ENCODE measurements at places on chromosomes 1 and 21.
A peak's percentile ranks its signal among the peaks of the same experiment; 100 is the strongest.

GRCh38 chr1:99751877-99752504 lies 14.4 kb downstream of the FRRS1 start:
- DNase-seq: no peak

DNA sequence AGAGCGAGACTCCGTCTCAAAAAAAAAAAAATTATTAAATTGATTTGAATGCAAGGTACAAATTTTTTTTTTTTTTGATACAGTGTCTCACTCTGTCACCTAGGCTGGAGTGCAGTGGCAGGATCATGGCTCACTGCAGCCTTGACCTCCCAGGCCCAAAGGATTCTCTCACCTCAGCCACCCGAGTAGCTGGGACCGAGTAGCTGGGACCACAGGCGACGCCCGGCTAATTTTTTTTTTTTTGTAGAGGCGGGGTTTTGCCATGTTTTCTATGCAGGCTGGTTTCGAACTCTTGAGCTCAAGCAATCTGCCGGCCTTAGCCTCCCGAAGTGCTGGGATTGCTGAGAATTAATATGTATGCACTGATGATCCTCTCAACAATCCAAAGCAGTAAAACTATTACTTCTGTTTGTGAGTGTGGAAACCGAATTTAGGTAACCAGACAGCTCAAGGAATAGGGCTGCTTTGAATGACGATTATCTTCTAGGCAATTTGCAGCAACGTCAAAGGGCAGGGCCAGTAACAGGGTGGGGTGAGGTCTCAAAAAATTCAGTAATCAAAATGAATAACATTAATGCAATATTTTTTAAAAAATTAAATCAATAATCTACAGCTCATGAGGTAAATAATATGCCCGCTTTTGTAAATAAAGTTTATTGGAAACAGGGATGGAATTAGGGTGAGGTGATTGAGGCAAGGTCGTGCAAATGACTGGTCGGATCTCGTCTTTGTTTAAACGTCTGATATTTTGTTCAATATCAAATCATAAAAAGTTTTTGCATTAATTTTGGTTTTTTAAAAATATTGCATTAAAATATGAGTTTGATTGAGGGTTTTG lies 1.2 kb downstream of the CLSPN start:
- DNase-seq: no peak

- no peak for DNase-seq
Measured at GRCh38 chr1:206442101-206442500, 28.2 kb upstream of the IKBKE start.

- peak; percentile 18 for DNase-seq
Measured at GRCh38 chr1:40032240-40032891, 8.2 kb upstream of the CAP1 start.

- DNase-seq: no peak
Measured at GRCh38 chr1:167033646-167034045, 44.6 kb downstream of the MAEL start.

GRCh38 chr1:92458146-92458545 lies 28.6 kb downstream of the GFI1 start:
- no peak for DNase-seq

- DNase-seq: no peak
Measured at GRCh38 chr1:156153362-156153761, at the start of gene SEMA4A. Gene SEMA4A, plus strand, starts transcription at chr1:156153585. Its CDS starts 994 bp downstream, at chr1:156154579.

DNA sequence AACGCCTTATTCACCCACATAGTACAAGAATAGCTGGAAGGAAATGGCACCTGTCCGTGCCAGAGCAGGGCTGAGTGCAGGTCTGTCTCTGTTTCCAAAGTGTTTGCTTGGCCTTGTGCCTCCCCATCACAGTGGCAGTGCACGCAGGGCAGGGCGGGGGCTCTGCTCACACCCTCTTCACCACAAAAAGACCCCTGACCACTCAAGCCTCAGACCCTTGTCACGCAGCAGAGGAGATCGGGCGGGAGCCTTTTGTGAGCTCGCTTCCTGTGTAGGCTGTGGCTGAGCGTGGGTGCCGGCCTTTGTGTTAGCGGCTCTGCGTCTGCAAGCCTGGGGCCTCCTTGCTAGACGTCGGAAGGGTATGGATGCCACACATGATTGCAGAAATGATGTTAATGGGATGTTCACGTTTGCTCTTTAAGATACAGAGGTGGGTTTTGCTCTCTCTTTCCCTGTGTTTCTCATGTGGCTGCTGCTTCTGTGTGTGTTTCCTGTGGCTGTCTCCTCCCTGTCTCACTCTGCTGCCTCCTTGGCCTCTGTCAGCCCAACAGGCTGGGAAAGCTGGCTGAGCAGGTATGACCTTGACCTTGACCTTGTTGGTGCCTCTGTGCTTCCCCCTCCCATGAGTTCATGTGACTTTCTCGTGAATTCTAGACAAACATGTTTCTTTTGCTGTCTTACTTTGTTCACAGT lies 45.4 kb downstream of the S100B start:
- peak; percentile 29 for DNase-seq

DNA sequence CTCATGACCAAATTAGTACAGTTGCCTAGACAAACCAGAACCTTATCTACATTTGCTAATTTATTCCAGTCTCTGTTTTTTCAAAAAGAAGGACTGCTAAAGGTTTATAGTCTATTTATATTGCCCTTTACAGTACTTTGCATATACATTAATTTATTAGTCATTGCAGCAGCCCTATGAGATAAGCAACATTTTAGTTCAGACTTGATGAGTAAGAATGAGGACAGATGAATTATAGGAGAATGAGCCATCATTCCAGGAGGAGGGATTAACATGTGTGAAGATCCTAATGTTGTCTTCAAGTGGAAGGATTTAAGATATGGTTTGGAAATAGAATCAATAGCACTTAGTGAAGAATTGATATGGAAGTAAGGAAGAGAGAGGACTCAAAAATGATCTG lies 152.4 kb downstream of the KCTD3 start:
- no peak for DNase-seq

DNA sequence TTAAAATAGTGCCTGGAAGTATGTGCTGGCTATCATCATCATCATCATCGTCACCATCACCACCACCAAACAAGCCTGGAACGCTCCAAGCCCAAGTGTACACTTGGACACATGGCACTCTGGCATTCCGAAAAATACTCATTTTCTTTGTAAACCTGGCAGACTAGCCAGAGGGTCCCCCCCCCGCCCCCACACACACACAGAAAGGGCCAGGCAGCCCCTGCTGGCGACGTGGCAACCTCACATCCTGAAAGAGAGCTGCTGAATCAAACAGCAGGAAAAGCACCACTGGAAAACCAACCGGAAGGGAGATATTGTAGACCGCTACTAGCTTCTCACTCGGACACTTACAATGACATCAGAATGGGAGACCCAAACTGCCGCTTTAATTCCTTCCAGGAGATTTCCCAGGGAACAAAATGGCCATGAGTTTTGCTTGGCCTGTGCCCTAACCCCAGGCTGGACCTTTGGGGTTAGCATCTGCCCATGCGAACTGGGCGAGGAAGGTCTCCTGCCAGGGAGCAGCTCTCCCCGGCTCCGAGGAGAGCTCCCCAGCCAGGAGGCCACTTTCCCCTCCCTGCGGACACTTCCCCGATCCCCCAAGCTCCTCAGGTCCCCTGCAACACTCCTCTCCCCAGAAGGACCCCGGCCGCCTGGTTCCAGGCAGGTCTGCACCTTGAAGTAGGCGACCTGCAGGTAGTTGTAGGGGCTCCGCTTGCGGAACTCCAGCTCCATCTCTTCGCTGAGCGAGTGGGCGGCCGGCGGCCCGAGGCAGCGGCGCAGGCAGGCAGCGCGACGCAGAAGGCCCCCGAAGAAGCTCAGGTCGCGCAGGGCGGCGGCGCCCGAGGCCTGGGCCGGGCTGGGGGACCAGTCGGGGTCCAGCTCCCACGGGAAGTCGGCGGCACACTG lies 742 bp downstream of the P3H1 start:
- no peak for DNase-seq

DNA sequence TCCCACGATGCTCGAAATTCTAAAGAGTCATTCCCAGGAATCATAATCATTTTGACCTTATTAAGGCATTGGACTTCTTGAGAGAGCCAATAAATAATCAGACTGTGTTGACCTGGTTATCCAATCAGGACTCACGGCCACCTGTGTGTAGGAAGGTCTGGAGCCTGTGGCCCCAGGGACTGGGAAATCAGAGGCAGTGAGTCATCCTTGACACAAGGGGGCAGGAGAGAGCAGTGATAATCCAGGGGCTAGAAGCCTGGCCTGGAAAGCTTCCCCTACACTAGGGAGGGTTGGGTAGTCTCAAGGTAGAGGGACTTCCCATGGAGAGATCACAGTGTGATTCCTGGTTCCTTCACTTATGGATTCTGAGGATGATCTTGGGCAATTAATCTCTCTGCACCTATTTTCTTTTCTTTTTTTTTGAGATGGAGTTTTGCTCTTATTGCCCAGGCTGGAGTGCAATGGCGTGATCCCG lies 4.7 kb downstream of the MR1 start:
- peak; percentile 20 for DNase-seq

GRCh38 chr21:41437729-41438128 lies 11.7 kb downstream of the MX1 start:
- DNase-seq: no peak

DNA sequence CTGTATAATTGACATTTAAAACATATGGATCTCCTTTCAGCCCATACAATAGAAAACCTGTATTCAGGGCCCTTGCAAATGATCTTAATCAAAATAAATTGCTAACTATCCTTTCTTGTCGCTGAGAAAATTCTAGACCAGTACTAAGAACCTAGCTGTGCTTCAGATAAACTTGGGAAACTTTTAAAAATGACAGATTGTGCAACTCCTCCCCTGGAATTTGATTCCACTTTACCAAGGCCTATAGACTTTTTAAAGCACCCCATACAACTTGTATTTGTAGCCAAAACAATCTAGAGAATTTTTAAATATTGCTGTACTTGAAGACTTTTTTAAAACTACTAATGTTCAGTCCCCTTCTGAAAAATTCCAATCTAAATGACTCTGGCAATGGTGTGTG lies 51.6 kb downstream of the ZNF644 start:
- DNase-seq: no peak

DNA sequence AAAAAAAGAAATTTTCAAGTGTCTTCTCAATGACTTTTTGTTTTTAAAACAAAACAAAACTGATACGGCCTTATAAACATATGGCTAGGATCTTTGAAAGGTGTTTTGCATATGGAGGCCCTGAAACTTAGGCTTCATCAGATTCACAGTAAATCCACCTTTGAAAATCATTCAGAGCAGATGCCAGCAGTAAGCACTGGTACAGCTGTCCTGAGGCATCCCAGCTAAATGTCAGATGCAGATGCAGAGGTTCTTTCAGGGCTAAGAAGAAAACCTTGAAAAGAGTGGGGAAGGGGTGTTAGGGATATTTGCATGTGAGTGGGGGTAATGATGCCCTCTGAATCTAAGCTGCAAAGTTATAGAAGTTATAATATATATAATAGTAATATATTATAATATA lies 56.2 kb upstream of the GNG12 start:
- no peak for DNase-seq

- DNase-seq: no peak
Measured at GRCh38 chr1:183733715-183734114, 71.2 kb upstream of the RGL1 start.

GRCh38 chr1:55536545-55536865 lies 321.3 kb upstream of the USP24 start:
- no peak for DNase-seq

GRCh38 chr1:8679395-8679800 lies 138.0 kb downstream of the RERE start:
- DNase-seq: no peak

DNA sequence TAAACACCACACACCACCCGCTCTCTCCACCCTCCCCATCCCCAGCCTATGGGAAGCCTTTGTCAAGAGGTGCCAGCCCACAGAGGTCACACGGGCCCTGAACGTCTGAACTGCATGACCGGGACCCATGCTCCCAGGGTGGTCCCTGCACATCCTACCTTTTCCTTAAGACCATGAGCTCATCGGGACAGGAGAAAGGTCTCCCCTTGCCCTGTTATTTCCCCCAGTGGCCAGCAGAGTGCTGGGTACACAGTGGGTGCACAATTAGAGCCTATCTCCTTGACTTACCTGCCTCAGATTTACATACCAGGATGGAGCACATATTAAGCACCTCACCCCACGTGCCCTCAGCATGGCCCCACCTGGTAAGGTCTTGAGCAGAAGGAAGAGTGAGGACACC lies 30.9 kb downstream of the ACTA1 start:
- DNase-seq: no peak

- no peak for DNase-seq
Measured at GRCh38 chr1:223345720-223346119, 18.3 kb downstream of the SUSD4 start.

DNA sequence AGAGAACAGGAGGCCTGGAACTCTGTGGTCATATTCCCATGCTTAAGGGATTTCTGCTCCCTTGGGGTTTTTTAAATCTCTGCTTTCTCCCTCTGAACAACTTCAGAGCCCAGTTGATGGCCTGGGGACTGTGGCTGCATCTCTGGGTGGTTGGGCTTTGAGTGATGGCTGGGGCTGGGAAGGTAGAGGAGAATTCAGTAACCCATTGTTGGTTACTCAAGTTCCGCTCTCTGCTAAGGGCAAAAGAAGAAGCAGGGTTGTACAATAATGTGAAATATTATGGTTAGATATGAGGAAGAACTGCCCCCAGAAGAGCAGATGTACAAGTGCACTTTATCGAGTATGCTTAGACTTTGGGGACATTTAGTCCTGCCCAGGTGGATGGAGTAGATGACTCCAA lies 72.1 kb upstream of the CNTN2 start:
- DNase-seq: no peak

- no peak for DNase-seq
Measured at GRCh38 chr1:3402258-3403010, 52.0 kb upstream of the ARHGEF16 start.

DNA sequence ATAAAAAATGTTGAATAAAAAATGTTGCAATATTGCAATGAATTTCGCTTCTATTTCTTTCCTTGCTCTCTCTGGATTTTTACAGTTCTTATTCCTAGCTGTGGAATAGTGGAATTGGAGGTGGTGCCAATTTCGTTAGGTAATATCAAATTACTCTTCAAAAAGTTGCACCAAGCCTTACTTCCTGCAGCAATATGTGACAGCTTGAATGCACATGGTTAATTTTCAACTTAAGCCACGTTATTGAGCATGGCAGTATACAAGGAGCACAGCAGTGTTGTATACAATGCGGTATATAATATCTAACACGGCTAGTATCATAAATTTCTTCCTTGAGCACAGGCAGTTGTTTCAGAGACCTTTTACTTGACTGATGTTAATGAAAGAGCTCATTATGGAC lies 152.5 kb downstream of the NOS1AP start:
- DNase-seq: no peak

- no peak for DNase-seq
Measured at GRCh38 chr1:53174971-53175913, 21.4 kb upstream of the CPT2 start.

DNA sequence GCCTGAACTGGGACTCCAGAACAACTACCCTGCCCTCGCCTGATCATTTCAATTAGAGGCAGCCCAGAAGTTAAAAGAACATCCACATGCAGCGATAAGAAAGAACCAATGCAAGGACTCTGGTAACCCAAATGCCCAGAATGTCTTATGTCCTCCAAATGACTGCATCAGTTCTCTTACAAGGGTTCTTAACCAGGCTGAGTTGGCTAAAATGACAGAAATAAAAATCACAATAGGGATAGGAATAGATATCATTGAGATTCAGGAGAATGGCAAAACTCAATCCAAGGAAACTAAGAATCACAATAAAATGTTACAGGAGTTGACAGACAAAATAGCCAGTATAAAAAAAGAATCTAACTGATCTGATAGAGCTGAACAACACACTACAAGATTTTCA lies 80.1 kb upstream of the PTGFR start:
- no peak for DNase-seq

GRCh38 chr1:112057736-112058135 lies 68.3 kb upstream of the KCND3 start:
- DNase-seq: no peak
